Upper lobe of left lung (tissue), 6 donors: ENCODE measurements at places on chromosomes 5 and 9. TPM values are rescaled to one million over a fixed set of nuclear protein-coding genes. Genes with fewer than 3 reads are reported as not detected.
A peak's percentile ranks its signal among the peaks of the same experiment; 100 is the strongest.

DNA sequence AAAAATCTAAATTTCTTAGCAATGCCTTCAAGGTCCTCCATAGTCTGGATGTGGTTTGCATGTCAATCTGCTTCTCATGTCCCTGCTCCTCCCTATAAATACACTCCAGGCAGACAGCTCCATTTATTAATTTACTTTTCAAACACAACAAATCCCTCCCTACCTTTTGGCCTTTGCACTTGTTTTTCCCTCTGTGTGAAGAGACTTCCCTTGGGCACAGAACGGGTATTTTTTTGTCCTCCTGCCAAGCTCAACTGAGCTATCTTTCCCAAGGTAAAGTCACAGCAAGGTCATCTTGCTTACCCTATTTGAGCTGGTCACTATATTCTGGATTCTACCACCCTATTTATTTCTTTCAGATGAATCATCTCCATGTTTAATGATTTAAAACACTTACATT, 159.6 kb upstream of the ANKH start:
- H3K4me1 ChIP-seq: no peaks in the 10 kb centered on the region
- no peaks in the 10 kb centered on the region for H3K36me3 ChIP-seq
- no peaks in the 10 kb centered on the region for H3K27me3 ChIP-seq

DNA sequence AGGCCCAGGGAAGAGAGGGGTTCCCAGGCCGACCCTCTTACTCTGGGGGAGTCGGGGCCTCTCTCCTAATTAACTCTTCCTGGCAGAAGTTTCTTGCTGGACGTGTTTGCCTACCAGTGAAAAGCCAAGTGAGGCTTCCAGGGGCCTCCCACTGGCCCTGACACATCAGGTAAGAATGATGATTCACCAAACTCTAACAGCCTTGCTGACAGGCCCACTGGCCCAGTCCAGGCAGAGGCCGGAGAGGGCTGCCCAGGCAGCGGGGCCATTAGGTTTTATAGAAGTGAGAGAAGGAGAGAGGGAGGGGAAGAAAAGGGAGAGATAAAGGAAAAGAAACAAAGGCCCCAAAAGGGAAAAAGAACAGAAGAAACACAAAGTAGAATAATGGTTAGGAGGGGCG, 50.8 kb upstream of the FOXE1 start:
- H3K36me3 ChIP-seq: no peaks in the 10 kb centered on the region
- DNase-seq: peak; percentile 47
- peaks cover 11% of the 10 kb centered on the region for H3K4me1 ChIP-seq
- no peak overlapping the region for H3K27ac ChIP-seq
- H3K4me3 ChIP-seq: no peak overlapping the region
- peaks cover 9% of the 10 kb centered on the region for H3K27me3 ChIP-seq

Gene PLPP7
- total RNA-seq: 0.76 TPM

GRCh38 chr5:318341-318897, 3.1 kb upstream of the AHRR start:
- H3K4me1 ChIP-seq: peaks cover 28% of the 10 kb centered on the region
- H3K27me3 ChIP-seq: peaks cover 23% of the 10 kb centered on the region

GRCh38 chr9:93387791-93388190, 63.7 kb upstream of the FAM120A start:
- no peak for DNase-seq
- H3K27ac ChIP-seq: no peak overlapping the region
- no peaks in the 10 kb centered on the region for H3K27me3 ChIP-seq
- H3K4me3 ChIP-seq: no peak overlapping the region
- H3K36me3 ChIP-seq: no peaks in the 10 kb centered on the region
- H3K4me1 ChIP-seq: no peaks in the 10 kb centered on the region

Gene FOXD4L4
- total RNA-seq: 0.31 TPM

Gene SLC6A3
- 1.2 TPM for total RNA-seq

GRCh38 chr5:16568875-16569580, 47.8 kb downstream of the RETREG1 start:
- no peaks in the 10 kb centered on the region for H3K27me3 ChIP-seq
- no peak overlapping the region for H3K27ac ChIP-seq
- no peaks in the 10 kb centered on the region for H3K36me3 ChIP-seq
- no peaks in the 10 kb centered on the region for H3K4me1 ChIP-seq

DNA sequence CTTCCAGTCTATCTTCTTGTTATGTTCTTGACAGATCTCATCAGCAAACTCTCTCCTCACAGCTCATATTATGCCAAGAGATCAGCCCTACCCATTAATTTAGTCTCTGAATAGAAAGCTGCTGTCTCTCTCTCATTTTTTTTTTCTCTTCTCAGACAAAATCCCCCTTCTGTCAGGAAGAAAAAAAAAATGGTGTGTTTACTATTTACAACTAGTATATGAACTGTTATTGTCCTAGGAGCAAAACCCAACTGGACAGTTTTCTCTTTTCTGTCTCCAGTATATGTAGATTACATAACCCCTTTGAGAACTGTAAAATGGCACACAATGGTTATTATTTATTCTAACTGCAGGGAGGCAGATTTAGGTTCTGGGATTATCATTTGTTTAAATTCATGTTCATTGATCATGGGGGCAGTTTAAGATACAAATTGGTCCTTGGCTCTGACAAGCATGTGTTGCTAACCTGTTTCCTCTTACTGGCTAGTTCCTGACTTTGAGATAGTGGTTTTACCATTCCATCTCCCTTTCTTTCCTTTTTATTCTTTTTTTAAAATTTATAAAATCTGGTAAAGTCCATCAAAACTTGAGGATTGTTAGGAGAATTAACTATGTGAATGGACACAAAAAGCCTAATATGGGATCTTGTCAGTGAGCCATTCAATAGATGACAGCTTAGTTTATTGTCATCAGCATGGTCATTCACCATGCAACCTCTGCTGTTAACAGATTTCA, 210.0 kb upstream of the PAPPA start:
- H3K27ac ChIP-seq: peak overlapping the region; percentile 12
- DNase-seq: no peak
- no peaks in the 10 kb centered on the region for H3K36me3 ChIP-seq
- no peak overlapping the region for H3K4me3 ChIP-seq

Gene PCDHB3
- 0.39 TPM for total RNA-seq

DNA sequence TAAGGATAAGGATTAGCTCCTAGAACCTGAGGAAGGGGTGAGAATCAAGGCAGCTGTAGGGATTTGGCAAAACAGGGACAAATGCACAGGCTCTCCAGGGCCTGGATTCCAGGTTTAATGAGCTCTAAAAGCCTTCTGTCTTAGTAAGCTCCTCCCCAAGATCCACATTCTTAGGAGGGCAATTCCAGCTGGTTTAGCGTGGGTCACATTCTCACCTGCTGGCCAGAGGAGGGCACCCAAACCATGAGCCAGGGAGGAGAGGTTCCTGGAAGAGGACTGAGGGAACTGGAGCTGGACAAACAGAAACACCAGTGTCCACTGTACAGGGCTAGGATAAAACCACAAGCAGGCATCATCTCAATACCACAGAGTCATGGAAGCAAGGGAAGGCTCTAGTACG, 480.0 kb downstream of the CCDC171 start:
- H3K4me3 ChIP-seq: no peak overlapping the region
- no peaks in the 10 kb centered on the region for H3K4me1 ChIP-seq
- no peaks in the 10 kb centered on the region for H3K36me3 ChIP-seq
- no peaks in the 10 kb centered on the region for H3K27me3 ChIP-seq
- no peak for DNase-seq

- H3K4me3 ChIP-seq: no peak overlapping the region
- no peaks in the 10 kb centered on the region for H3K27me3 ChIP-seq
- H3K36me3 ChIP-seq: no peaks in the 10 kb centered on the region
Measured at GRCh38 chr5:169389318-169389717, 88.4 kb upstream of the SLIT3 start.

Gene PCDHAC2
- 23.0 TPM for total RNA-seq

DNA sequence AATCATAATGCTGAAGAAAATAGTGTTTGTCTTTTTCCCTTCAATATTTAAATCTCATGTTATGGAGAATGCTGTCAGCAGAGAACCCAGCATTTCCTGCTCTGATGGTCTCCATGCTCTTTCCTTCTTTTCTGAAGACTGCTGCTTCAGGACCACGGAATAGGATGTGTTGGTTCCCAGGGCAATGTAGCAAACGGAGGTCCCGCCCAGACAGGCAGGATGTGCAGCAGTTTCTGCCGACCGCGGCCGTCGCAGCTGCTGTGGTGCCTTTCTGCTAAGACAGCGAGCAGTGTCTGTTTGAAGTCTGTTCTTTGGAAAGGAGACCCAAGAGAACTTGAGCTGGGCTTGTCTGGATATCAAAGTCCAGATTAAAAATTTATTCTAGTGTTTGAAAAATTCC, 654.3 kb downstream of the CCDC171 start:
- H3K36me3 ChIP-seq: no peaks in the 10 kb centered on the region
- no peaks in the 10 kb centered on the region for H3K27me3 ChIP-seq
- no peaks in the 10 kb centered on the region for H3K4me1 ChIP-seq
- H3K4me3 ChIP-seq: no peak overlapping the region
- DNase-seq: no peak
- no peak overlapping the region for H3K27ac ChIP-seq

Gene PLAA
- 21.5 TPM for total RNA-seq

Gene PAIP2
- 66.7 TPM for total RNA-seq

Gene FOXD4L6
- not detected for total RNA-seq

DNA sequence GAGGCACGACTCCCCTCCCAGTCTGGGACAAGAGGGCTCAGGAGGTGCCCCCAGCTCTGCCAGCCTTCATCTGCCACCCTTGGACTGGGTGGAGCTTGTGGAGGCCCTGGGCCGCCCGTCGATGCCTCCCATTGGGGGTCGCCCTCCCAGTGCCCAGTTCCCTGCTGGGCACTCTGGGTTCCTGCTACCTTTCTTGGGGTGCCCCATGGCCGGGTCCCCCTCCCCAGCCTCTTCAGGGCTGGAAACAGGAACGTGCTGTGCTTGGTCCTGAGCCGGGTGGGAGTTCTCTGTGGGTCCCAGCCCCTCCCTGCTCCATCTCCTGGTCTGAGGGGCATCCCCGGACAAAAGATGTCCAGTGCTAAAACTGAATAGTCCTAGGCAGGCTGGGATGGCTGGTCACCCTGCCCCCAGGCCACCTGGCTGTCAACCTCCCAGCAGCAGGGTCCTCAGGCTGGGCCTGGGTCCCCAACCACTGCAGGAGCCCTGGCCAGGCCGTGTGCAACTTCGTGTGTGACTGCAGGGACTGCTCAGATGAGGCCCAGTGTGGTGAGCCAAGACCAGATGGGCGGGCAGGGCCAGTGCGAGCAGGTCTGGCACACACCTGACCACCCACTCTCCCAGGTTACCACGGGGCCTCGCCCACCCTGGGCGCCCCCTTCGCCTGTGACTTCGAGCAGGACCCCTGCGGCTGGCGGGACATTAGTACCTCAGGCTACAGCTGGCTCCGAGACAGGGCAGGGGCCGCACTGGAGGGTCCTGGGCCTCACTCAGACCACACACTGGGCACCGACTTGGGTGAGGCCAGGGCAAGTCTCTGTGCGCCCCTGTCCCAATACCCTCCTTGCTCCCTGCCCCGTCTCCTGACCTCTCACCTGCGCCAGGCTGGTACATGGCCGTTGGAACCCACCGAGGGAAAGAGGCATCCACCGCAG, 784 bp downstream of the MAMDC4 start:
- H3K4me1 ChIP-seq: peaks cover 16% of the 10 kb centered on the region
- no peak overlapping the region for H3K4me3 ChIP-seq
- no peak overlapping the region for H3K27ac ChIP-seq
- DNase-seq: peak; percentile 75
- H3K27me3 ChIP-seq: no peaks in the 10 kb centered on the region

- peaks cover 3% of the 10 kb centered on the region for H3K4me1 ChIP-seq
- no peak overlapping the region for H3K27ac ChIP-seq
- no peaks in the 10 kb centered on the region for H3K27me3 ChIP-seq
Measured at GRCh38 chr9:14993901-14994554, 83.8 kb upstream of the FREM1 start.

Gene ANKRD20A1
- total RNA-seq: 0.98 TPM

GRCh38 chr5:124747791-124748686, 1.6 kb upstream of the ZNF608 start:
- no peak for DNase-seq
- peaks cover 6% of the 10 kb centered on the region for H3K4me1 ChIP-seq
- no peaks in the 10 kb centered on the region for H3K27me3 ChIP-seq
- H3K4me3 ChIP-seq: peak overlapping the region; percentile 54
- H3K36me3 ChIP-seq: no peaks in the 10 kb centered on the region
- peak overlapping the region; percentile 96 for H3K27ac ChIP-seq

Gene F12
- total RNA-seq: not detected

Gene PCDHGB1
- total RNA-seq: 0.89 TPM

DNA sequence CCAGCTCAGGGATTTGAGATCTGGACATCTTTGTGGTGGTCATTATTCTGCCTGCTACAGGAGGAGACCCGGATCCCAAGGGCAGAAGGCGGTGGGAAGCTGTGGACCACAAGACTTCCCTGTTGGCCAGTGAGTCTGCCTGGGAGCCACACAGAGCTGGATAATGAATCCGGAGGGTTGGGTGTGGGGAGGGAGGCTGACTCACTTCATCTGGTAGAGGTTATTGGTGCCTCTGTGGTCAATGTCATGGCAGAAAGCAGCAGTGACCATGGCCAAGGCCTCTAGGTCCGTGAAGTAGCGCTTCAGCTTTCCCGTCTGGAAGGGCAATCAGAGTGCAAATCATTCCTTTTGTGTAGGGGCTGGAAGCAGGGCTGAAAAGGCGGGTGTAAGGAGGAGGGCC, 58.5 kb downstream of the PDE6A start:
- H3K4me1 ChIP-seq: no peaks in the 10 kb centered on the region
- H3K27me3 ChIP-seq: no peaks in the 10 kb centered on the region
- H3K27ac ChIP-seq: no peak overlapping the region
- no peak for DNase-seq
